ENCODE measurements at places on chromosomes 7 and 10. TPM values are rescaled to one million over a fixed set of nuclear protein-coding genes. Genes with fewer than 3 reads are reported as not detected.

The MBL2 gene
- total RNA-seq, result not detected

The CALML3 gene
- total RNA-seq, result not detected

The MSMB gene
- not detected for total RNA-seq

The AOAH gene
- total RNA-seq, result not detected

The JCAD gene
- total RNA-seq, result 8.0 TPM

The PDK4 gene
- 3.6 TPM for total RNA-seq

The ANLN gene
- 11.5 TPM for total RNA-seq

The TBC1D12 gene
- total RNA-seq, result 15.5 TPM

The CHCHD3 gene
- 62.1 TPM for total RNA-seq

The ABCA13 gene
- total RNA-seq, result 0.36 TPM

The GPR37 gene
- total RNA-seq, result 1.5 TPM

The DLX5 gene
- total RNA-seq, result 0.33 TPM

The SPDYE11 gene
- not detected for total RNA-seq

Measured in smooth muscle cell of the pulmonary artery (primary cell).